ENCODE measurements at places on chromosomes 2 and 18.

- no peak for DNase-seq
These were observed 5.0 kb downstream of the RNF144A start for GRCh38 chr2:6922201-6922656.

DNA sequence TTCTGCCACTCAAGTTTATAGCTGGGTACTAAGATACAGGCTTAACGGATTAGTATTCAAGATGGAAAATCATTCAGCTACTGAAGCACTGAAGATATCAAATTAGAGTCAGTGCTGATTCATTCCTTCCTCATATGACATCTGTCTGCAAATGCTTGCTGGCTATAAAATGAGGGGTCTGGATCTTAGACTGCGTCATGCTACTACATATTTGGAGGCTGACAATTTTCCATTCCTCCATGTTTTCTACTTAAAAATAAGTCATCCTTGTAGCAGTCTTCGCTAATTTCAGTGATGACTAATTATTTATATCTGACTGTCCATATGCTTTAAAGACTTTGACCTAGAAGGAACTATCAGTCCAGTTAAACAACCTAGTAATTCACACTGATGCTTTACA, 233.4 kb downstream of the RIT2 start:
- no peak for DNase-seq

DNA sequence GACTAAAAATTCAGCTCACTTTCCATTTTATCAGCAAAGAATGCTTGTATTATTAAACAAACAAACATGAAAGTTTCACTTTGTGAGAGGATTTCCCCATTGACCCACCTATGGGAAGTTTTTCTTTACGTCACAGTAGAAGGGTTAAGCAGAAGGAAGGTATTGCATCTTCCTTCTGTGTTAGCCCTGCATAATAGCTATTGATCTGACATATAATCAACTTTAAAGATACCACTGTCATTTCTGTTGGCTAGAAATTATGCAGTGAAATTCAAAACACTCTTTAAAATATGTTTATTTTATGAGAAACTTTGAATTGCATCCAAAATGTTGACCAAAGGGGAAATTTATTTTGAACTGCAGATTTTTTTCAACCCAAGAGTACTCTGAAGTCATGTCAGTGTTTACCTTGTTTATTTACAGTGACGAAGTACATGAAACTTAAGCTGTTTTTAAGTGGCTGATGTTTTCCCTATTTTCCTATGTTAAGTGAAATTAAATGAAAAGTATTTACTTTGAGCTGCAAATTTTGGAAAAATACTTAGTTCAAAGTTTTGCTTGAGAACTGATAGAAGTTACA, 566.4 kb downstream of the ZEB2 start:
- no peak for DNase-seq

- DNase-seq = no peak
These were observed 352.7 kb upstream of the SLC39A10 start for GRCh38 chr2:195304310-195304709.

DNA sequence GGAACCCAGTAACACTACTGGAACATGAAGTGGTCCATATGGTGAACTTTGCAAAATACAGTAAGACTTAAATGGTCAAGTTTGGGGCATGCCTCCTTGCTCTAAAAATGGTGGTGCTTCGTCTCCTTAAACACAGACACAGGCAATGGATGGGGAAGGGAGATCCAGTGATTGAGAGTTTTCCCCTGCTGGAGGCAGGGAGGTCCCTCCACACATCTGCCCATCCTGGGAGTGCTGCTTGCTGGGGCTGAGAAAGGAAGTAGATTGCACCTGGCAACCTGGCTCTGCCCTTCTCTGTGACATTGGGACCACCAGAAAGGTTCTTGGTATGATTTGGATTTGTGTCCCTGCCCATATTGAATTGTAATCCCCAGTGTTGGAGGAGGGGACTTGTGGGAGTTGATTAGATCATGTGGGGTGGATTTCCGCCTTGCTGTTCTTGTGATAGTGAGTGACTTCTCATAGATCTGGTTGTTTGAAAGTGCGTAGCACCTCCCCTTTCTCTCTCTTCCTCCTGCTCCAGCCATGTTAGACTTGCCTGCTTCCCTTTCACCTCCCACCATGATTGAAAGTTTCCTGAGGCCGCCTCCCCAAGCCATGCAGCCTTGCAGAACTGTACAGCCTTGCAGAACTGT, 35.4 kb upstream of the SKOR2 start:
- DNase-seq = no peak

- no peak for DNase-seq
These were observed 7.3 kb downstream of the FOSL2 start for GRCh38 chr2:28399956-28400355.

- no peak for DNase-seq
These were observed 293.0 kb downstream of the KCNS3 start for GRCh38 chr2:18171191-18172139.

DNA sequence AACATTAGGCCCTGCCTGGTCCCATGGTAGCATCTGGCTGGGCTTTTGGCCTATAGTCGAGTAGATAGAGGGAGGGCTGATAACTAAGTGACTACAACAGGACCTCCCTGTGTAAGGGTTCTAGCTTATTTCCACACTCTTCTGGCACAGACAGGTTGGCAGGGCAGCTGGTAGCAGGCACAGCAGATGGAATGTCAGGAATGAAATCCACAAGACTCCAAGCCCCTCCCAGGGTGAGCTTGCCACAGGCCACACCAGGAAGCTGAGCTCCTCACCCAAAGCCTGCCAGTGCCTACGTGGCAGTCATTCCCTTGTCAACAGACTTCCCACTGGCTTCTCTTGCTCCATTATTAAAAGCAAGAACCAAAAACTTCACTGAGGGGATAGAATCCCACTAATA, 20.7 kb upstream of the C1QL2 start:
- DNase-seq = no peak

GRCh38 chr2:79082987-79083386, 4.8 kb downstream of the REG1B start:
- no peak for DNase-seq

DNA sequence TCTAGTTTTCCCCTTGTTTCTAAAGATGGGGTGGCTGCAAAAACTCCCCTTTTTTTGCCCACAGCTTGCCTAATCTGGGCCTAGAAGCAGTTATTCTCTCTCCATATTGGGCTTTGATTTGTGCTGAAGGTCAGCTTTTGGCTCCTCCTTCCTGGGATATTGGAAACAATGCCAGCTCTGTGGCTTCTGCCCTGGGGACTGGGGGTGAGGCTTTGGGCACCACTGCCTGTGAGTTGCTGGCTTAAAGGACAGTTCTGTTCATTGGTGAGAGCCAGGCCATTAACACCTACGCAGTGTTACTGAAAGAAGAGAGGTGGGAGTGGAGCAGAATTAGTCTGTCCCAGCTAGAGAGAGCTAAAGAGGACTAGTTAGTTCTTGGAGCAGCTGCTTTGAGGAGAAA, 4.3 kb downstream of the UBXN2A start:
- DNase-seq = no peak

DNA sequence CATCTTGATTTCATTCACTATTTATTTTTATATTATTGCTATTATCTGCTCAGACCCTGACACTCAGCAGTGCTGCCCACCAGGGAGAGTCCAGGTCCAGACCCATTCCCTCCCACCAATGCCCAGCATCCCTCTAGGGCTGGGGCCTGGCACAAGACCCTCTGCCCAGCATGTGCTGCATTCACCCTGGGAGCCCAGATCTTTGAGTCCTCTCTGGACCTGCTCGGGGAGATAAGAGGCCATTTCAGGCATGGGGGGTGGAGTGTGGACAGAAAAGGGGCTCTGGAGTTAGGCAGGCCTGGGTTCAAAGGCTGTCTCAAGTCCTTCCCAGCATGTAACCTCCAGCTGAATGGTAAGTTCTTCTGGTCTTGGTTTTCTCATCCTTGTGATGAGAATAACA, 209.6 kb downstream of the CYP26B1 start:
- DNase-seq = no peak

DNA sequence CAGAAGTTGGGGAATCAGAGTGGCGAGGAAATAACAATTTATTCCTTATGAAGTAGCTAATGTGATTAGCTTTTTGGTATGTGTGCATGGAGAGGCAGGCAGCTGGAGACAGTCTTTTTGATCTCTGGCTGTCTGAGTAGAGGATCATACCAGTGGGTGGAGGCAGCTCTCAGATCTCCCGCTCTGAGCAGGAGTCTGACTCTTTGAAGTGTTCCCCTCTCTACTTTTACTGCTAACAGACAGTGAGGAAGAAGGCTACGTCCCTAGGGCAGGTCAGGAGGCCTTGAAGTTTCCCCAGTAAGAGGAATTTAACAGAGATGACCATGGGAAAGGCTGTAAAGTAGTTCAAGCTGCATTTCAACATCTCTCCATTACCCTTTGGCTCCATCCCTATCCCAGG, 111.9 kb upstream of the REG3A start:
- no peak for DNase-seq

DNA sequence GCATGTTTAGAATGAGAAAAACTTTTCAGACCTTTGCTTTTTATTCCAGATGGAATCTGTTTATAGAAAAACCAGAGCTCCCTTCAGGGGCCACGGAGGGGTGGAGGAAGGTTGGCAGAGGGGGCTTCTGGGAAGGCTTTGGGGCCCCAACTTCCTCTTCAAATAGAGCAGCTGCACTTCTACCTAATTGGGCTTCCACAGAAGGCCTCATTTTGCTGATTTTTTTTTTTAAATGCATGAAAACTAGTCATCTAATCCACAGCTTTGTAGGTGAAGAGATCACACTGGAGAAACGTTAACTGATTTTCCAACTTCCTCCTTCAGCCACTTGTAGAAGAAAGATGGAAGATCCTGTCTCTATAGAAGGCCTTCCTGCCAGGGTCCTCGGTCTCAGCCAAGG, 181.8 kb downstream of the BCL11A start:
- DNase-seq = no peak

All from CD4-positive, alpha-beta T cell treated with Interleukin-17A for 4 hours (primary cell).